Erythroblast (primary cell): ENCODE measurements at places on chromosomes 12 and 14.

- no peak for DNase-seq
These were observed 9.7 kb downstream of the TOX4 start for GRCh38 chr14:21486640-21487087.

DNA sequence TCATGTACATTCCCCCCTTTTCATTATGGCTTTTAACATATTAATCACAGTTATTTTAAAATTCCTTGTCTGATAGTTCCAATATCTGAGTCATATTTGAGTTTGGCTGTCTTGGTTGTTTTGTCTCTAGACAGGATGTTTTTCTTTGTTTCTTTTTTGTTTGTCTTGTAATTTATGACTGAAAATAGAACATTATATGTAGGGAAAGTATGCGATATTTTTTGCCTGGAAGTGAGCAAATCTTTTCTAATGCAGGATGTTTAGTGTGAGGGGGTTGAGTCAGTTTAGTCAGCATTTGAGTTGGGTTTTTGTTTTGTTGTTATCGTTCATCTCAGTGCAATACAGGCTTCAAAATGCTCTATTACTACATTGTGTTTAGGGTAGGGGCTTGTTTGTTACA, 239.7 kb downstream of the SNAPC1 start:
- no peak for DNase-seq

DNA sequence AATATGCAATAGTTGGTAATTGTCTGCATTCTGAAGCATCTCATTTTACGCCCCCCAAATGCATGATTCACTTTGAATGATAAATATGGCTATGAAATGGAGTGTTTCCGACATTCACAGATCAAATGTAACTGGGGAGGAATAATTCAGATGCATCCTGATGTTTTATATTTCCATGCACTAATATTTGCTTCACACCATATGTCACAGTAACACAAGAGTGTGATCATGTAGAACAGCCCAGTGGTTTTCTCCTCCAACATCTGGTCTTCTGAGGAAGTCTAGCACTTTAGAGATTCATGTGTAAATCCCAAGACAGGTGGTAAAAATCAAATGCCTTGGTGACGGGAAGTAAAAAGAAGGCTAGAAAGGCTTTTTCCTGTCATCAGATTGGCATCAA, 273.1 kb downstream of the DIO2 start:
- DNase-seq: no peak

DNA sequence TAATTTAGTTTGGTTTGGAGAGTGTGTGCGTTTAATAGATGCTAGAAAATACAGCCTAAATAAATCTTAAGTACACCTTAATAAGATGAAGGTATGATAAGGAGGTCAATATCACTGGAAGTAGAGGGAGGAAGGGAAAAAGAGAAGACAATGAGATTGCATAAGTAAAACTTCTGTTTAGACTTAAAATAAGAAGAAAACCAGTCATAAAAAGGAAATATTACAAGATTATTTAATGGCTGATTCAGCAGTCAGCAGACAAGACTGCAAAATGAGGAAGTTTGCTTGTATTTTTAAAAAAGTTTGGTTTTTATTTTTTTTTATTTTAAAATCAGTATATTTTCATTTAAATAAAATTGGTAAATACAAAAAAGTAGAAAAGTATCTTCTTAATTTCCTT, 3.2 kb downstream of the SLC38A6 start:
- DNase-seq: no peak

GRCh38 chr12:122978507-122978955, 1.9 kb upstream of the ARL6IP4 start:
- DNase-seq: no peak

DNA sequence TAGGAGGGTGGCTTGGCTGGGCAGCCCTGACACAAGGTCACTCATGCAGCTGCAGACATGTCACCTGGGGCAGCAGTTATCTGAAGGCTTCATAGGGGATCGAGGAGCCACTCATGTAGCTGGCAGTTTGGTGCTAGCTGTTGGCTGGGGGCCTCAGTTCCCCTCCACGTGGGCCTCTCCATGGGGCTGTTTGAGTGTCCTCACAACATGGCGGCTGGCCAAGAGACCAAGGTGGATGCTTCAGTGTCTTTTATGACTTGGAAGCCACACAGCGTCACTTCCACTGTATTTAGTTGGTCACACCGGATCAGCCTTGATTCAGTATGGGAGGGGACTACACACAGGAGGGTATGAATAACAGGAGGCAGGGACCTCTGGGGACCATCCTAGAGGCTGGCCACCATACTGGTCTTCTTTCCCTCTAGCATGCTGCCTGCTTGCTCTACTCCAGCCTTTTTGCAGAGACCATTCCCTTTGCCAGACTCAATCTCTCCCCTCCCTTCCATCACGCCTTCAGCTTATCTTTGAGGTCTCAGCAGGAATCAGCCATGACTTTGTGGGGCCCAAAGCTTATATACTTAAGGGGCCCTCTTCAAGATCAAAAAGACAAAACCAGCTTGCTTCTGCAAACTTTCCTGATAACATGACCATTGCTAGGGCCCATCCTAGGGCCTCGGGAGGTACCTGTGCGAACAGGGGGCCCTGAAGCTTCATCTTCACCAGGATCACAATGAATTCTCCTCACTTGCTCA, 53.4 kb downstream of the RPH3A start:
- DNase-seq: no peak

GRCh38 chr12:65496617-65497016, 218.1 kb downstream of the MSRB3 start:
- no peak for DNase-seq

- peak; percentile 60 for DNase-seq
These were observed 6.2 kb upstream of the PLEKHH1 start for GRCh38 chr14:67526676-67527459.

DNA sequence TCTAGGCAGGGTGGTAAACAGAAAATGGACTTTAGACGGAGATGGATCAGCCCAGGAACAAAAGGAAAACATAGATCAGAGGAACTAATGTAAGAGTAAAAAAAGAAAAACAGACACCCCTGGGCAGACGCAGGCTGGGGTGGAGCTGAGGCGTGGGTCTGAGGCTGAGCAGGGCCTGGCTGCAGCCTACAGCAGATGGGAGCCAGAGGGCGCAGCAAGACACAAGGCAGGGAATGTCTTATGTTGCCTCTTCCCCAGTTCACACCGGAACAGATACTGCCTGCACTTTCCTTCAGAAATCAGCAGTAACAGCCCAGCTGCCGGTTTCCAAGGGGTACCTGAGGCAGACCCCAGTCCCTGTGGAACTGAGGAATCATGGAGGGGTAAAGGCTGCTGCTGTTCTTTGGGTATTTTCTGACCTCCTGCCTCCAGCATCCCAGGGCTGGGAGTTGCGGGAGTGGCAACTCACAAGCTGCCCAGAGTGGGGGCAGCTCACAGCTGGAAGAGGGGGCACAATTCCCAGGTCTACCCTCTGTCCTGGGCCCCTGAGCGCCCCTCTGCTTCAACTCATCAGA, 9.8 kb downstream of the ZNF605 start:
- no peak for DNase-seq
